ENCODE measurements at places on chromosomes 4 and X.

GRCh38 chrX:13007519-13008188 lies 32.7 kb downstream of the TMSB4X start:
- peak; percentile 67 for DNase-seq

DNA sequence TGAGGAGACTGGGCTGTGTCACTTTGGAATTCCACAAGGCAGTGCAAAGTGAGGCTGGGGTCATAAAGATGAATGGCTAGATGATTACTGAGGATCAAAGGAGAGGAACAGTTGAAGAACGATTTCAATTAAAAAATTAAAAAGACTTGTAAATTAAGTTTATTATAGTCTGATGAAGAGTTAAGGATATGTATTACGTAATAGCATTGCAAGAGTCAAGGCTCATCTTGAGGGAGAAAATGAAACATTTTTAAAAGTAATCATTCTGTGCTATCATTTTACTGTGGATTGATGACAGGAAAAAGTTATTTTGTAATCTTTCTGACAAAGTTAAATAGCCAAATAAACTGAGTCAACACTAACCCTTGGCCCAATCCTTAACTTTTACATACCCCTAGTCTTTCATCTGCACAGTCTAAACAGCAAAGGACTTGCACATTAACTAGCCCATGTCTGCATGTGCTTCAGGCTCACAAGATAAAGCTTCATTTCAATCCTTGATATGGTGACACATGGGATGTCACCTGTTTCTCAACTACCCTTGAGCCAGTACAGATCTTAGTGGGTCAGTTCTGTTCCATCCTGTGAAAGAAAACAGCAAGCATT lies 465.5 kb upstream of the CTSO start:
- DNase-seq, result no peak

GRCh38 chr4:85798012-85798770 lies 323.2 kb downstream of the ARHGAP24 start:
- no peak for DNase-seq

GRCh38 chrX:49308604-49309269 lies 5.3 kb downstream of the GAGE10 start:
- peak; percentile 19 for DNase-seq

- peak; percentile 23 for DNase-seq
Measured at GRCh38 chrX:120795301-120795700, 80.4 kb downstream of the CT47B1 start.

- DNase-seq, result no peak
Measured at GRCh38 chr4:156413239-156414135, 459.8 kb upstream of the CTSO start.

GRCh38 chr4:140271553-140271952 lies 101.9 kb upstream of the SCOC start:
- DNase-seq, result no peak

GRCh38 chr4:27442146-27442545 lies 581.5 kb downstream of the STIM2 start:
- DNase-seq, result no peak

Data from M059J (cell line).